ENCODE measurements at places on chromosomes 7 and 10. TPM values are rescaled to one million over a fixed set of nuclear protein-coding genes. Genes with fewer than 3 reads are reported as not detected.

Gene PRKG1
- 12.6 TPM for polyA plus RNA-seq

DNA sequence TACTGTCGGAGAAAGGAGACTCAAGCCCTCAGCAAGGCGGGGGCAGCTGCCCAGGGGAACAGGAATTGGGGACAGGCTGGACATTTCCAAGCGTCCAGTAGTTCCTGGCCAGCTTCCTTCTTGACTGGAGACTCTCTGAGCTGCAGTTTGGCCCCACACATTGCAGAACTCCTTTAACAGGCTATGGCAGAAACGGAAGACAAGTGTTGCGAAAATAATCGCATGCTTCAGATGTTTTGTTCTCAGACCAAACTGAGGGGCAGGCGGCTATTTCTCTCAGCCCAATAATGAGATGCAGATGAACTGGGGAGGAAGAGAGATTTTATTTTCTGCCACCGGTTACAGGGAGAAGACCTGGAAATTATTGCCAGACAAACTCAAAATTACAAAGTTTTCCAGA, 88.0 kb upstream of the PFKP start:
- DNase-seq, result no peak

Gene STEAP2
- polyA plus RNA-seq, result 18.3 TPM

- no peak for DNase-seq
Measured at GRCh38 chr10:21823617-21824016, 179.9 kb downstream of the DNAJC1 start.

DNA sequence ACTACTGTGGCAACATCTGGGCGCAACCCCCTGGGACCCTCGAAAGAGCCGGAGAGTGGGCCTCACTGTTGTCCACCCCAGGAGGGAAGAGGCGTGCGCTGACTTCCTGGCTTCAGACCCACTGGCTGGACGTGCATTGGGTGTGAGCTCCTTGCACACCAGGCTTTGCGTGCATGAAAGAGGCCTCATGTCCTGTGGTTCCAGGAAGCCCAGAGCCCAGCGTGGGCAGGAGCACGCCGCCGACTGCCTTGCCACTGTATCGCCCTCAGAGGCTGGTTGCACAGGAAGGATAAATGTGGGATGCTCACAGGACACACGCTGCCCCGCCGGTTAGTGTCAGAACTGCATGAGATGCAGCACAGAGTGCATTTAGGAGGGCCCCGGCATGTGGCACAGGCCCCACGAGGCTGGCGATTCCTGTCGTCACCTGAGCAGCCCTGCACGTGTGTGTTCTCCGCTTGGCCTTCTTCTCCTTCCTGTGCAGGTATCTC, 8.5 kb upstream of the JAKMIP3 start:
- no peak for DNase-seq

DNA sequence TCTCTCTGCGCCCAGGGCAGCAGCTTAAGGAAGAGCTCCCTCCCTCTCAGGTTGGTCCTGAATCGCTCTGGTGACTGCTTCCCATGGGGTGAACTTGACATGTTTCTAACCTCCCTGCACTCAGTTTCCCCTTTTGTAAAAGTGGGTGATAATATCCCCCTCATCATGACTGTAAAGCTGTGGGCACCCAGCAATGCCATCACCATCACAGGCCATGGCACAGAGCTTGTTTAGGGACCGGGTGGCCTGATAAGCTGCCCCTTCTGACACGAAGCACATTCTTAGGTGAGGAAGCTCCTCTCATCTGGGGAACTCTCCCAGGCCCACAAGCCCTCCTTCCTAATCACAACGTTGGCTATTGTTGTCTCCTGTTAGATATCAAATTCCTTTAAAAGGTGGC, 972.8 kb upstream of the ZNF722 start:
- no peak for DNase-seq

DNA sequence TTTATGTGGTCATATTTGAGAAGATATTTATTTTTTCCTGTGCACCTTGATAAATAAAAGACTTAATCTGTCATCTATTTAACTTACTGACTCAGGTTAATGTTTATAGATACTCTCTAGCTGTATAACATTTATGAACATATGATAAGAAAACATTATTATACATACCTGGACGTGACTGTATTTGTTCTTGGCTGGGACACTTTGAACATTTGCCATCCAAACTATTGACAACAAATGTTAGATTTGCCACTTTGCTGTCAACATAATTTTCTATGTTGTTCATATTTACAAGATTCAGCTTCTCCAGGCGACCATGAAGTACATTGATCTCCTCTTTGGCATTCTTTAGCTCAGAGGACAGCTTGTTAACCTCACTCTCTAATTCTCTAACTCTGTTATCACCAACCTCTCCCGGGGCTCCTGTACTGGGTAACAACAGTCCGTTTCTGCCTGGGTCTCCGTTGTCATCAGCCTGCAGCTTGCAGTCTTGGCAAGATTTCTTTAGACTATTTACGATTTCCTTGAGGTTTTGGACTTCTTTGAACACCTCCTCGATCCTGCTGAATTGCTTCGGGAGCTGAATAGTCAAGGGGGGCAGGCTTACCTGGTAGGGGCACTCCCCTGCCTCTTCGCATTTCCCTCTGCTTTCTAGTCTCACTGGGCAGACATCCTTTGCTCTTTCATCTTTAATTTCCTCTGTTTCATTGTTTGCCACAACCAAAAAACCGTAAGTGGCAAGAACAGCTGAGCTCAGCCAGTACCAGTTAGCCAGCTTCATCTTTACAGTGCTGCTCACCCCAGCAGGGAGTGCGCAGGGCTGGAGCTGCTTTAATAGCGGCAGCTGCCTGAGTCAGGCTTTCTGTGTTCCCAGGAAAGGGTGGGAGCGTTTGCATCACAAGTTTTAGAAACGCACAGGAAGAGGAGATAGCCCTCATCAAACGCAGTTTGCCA, at the start of gene FGL2:
Gene FGL2 (minus strand): TSS at position 807 of the 954 bp plus-strand sequence. CDS start 26 bp downstream, at position 781.
- no peak for DNase-seq

DNA sequence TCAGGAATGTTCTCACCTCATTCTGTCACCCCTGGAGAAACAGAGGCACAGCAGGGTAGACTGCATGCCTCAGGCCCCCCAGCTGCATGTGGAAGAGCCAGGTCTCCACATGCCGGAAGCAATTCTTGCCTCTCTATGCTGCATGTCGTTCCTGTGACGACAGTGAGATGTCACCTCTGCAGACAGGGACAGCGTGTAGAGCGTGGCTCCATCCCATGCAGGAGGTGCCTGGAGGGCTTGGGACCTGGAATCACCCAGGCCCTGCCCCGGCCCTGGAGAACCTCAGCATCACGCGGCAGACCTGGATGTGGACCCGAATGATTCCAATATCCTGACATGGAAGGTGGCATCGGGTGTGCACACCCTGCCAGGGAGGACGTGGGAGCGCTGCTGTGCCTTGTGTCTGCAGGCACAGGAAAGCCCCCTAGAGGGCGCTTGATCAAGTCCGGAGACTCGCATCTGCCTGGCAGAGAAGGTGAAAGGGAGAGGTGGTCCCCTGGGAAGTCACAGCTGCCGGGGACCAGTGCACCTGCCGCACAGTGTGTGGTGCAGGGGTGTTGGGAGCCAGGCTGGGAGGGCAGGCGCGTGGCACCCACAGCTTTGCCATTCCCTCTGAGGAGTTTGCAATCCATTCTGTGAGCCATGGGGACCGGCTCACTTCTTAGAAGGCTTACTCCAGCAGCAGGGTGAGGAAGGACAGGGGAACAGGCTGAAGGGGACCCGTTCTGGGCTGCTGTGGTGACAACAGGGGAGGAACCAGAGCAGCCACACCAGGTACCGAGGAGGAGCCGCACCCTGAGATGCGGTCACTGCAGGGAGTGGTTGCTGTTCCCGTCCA, 45.3 kb upstream of the EN2 start:
- DNase-seq, result peak; percentile 18

Gene ASB10
- polyA plus RNA-seq, result 0.12 TPM

GRCh38 chr7:140159497-140159896, 17.3 kb downstream of the KDM7A start:
- no peak for DNase-seq
